Cardiac ventricle fibroblast (primary cell): ENCODE measurements at places on chromosomes 16 and 17. TPM values are rescaled to one million over a fixed set of nuclear protein-coding genes. Genes with fewer than 3 reads are reported as not detected.

The CCL17 gene
- not detected in 2 replicates for total RNA-seq

The TMC8 gene
- not detected in 2 replicates for total RNA-seq

The NPIPB13 gene
- 1.7 and 2.1 TPM in 2 replicates for total RNA-seq

The DNASE1L2 gene
- 4.5 TPM in 1 of 2 replicates, not detected in the other for total RNA-seq

The SGCA gene
- total RNA-seq = 0.37 and 2.0 TPM in 2 replicates
